Nucleus accumbens (tissue), 56 donors: ENCODE measurements at places on chromosomes 1 and 21.

GRCh38 chr1:102627145-102627544, 481.2 kb downstream of the COL11A1 start:
- DNase-seq: no peak

GRCh38 chr1:44820328-44821239, 12.3 kb downstream of the BTBD19 start:
- no peak for DNase-seq

DNA sequence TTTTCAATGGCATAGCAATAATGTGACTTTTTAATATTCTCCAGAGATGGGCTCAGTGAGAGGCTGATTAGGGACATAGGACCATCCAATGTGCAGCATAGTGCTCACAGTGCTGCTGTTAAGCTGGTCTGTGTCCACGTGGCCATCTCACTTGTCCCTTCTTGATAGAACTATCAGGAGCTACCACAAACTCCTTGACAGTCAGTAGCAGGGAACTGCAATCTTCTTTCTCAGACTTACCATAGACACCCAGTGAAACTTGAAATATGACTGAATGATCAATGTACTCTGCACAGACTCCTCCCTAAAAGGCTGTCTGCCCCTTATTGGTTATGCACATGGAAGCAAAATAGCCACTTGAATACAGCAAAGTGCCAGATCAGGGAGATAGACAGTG, 64.5 kb upstream of the WARS2 start:
- DNase-seq: no peak

GRCh38 chr1:81125672-81126071, 675.1 kb upstream of the ADGRL2 start:
- no peak for DNase-seq

GRCh38 chr1:59765011-59765730, 49.6 kb upstream of the HOOK1 start:
- no peak for DNase-seq

DNA sequence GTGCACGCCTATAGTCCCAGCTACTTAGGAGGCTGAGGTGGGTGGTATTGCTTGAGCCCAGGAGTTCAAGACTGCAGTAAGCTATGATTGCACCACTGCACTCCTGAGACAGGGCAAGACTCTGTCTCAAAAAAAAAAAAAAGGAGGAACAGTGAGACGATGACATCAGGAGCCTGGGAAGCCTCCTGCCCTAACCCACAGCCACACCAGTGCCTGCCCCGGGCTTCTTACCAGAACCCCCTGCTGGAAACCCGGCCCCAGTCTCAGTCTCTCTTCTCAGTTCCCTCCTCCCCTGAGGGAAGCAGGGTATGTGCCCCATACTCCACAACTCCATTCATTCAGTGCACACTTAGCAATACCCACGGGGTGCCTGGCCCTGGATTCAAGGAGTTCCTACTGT, 9.1 kb downstream of the COL8A2 start:
- DNase-seq: no peak

DNA sequence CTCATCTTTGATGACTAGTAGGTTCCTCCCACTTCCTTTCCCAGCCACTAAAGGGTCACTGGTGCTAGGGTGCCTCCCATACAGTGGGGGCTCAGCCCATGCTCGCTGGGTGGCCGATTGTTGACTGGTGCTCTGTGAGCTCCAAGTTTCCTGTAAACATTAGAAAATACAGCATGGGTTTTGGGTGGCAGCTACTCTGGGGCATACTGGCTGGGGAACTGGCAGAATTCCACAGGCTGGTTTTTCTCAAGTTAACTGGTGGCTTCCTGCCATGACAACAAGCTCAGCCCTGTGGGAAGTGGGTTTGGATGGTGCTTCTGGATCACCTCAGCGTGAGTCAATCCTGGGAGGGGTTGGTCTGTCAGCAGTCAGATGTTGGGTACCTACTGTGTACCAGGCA, 28.7 kb upstream of the CRNN start:
- DNase-seq: no peak

DNA sequence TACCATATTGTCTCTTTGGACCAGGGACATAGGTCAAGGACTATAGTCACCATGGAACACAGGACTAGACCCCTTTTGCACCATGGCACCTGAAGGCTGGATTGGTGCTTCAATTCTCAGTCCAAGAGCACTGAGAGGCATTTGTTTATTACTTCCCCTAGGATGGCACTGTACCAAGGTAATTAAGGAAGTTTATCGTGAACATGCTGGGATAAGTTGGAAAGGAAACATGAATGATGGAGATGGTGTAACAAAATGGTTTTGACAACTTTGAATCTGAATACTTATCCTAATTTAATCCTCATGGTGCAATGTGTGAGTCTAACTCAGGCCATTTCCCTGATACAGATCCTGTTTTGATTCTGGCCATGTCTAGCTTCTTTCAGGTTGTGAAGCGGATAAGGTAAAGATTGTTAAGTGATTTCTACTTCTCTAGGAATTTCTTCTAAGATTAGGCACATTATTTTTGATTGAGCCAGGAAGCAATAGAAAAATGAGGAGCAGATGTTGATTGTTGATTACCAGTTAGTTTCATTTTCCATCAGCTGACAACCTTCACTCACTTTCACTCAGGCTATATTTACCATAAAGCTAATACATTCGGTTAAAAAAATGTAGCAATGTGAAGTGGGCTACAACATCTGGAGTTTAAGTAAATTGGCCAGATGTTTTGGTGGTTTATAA, 37.3 kb upstream of the SIPA1L2 start:
- DNase-seq: no peak

- DNase-seq: no peak
Measured at GRCh38 chr1:178010674-178011464, 41.0 kb upstream of the SEC16B start.

GRCh38 chr1:109826446-109826845, 62.7 kb upstream of the EPS8L3 start:
- DNase-seq: no peak

DNA sequence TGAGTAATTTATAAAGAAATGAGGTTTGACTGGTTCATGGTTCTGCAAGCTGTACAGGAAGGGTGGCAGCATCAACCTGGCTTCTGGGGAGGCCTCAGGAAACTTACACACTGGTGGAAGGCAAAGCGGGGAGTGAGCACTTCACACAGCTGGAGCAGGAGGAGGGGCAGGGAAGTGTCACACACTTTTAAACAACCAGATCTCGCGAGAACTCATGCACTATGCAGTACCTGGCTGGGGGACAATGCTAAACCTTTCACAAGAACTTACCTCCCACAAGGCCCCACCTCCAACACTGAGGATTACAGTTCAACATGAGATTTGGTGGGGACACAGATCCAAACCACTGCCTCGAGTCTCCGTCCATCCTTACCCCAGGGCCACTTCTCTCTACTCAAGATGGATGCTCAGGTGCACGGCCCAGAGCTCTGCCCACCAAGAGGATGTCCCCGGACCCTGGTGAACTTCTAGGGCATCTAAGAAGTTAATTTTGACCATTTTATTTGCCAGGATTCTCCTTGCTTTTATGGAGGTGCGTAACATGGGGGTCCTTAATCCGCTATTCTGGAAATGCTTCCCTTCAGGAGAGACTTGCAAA, 22.7 kb upstream of the ACTRT2 start:
- DNase-seq: no peak

DNA sequence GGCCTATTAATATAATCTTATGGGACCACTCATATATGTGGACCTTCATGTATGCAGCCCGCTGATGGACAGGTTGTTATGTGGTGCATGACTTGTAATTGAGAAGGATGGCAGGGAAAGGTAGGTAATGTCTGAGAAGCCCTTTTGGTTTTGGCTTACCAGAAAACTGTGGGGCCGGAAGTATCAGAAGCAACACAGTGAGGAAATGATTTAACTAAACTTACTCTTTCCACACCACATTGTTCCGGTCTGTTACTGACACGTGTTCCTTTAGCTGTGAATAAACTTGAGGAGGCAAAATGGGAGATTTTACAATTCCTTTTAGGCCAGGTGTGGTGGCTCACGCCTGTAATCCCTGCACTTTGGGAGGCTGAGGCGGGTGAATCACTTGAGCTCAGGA, 32.4 kb downstream of the KIF1B start:
- DNase-seq: no peak

DNA sequence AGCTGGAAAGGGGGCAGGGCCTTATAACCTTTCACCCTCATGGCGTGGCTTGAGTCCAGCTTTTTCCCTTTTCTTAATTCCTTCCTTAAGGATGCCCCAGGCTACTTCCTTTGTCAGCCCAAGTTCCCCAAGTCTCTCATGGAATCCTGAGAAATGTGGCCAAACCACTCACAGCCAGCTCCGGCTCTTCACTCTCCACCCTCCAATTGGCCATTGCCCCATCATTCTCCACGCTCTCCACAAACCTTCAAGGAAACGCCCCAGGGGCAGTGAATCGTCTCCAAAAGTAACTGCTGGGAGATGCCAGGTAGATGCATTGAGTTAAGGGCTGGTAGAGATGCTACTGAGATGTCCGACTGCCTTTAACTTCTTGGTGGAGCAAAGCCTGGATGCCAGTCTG, 113.5 kb upstream of the CD34 start:
- DNase-seq: no peak

GRCh38 chr1:181032535-181032934, 1.2 kb upstream of the MR1 start:
- DNase-seq: no peak

DNA sequence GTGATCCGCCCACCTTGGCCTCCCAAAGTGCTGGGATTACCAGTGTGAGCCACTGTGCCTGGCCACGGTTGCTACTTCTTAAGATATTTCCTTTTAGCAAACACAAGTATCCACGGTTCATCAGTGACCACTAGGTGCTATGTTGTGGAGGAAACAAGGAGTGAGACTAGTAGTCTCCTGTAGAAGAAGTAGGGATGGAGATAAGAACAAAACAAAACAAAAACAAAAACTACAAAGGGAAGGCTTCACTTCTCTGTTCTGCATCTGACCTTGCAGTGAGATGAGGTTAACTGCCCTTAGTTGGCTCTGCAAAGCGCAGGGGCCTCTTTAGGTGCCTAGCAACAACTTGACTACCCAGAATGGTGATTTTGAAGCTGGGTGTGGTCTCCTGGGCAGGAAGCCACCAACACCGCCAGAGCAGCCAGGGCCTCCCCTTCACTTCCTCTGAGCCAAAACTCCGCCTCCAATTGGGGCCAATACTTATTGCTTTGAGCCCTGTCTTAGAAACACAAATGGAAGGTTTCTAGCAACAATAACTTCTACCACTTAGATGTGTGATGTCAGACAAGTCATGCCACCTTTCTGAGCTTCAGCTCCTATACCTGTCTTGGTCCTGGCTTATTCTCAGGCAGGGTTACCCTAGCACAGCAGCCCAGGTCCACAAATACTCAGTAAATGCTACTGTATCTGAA, 12.8 kb upstream of the CDC42 start:
- DNase-seq: no peak

- no peak for DNase-seq
Measured at GRCh38 chr21:15929536-15929935, 199.8 kb downstream of the USP25 start.

GRCh38 chr1:22673486-22674409, 20.7 kb downstream of the C1QB start:
- DNase-seq: no peak

- no peak for DNase-seq
Measured at GRCh38 chr1:14320986-14321385, 277.5 kb upstream of the KAZN start.

DNA sequence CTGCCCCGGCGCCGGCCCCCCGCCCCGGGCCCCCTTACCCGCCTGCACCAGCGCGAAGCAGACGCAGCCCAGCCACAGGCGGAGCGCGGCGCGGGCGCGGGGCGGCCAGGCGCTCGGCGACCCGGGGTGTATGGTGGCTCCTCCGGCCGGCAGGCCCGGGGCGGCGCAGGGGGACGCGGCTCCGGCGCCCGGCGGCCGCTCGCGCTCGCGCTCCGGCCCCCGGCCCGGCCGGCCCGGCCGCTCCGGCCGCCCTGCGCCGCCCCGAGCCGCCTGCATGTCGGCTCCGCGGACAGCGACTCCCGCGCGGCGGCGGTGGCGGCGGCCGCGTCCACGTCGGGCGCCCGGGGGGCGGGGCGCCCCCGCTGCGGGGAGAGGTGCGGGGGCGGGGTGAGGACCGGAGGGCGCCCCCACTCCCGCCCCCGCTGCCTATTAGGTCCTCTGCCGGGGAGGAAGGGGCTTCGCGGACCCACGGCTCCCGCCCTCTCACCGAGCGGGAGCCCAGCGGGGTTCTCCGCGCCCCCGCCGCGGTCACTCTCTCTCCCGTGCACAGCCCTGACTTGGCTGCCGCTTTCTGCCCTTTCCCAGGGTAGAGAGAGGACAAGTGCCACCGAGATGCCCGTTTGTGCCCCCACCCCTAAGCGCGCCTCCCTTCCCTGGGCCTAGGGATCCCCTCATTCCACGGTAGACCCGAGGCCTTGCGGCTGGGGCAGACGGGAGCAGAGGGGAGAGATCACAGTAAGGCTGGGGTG, at the start of gene FNDC5:
FNDC5 (minus strand) TSS at position 298 of the 749 bp plus-strand sequence.
- DNase-seq: no peak
